Lower lobe of right lung (tissue), 2 donors: ENCODE measurements at places on chromosomes 4 and X. TPM values are rescaled to one million over a fixed set of nuclear protein-coding genes. Genes with fewer than 3 reads are reported as not detected.

Gene CRMP1
- total RNA-seq, result 6.2 TPM

Gene WAS
- total RNA-seq, result 40.3 TPM

Gene HTN3
- not detected for total RNA-seq

Gene KCTD8
- not detected for total RNA-seq

Gene PPEF2
- total RNA-seq, result not detected

Gene PSAPL1
- not detected for total RNA-seq

Gene FHDC1
- total RNA-seq, result 21.9 TPM

Gene SMIM43
- 0.18 TPM for total RNA-seq

DNA sequence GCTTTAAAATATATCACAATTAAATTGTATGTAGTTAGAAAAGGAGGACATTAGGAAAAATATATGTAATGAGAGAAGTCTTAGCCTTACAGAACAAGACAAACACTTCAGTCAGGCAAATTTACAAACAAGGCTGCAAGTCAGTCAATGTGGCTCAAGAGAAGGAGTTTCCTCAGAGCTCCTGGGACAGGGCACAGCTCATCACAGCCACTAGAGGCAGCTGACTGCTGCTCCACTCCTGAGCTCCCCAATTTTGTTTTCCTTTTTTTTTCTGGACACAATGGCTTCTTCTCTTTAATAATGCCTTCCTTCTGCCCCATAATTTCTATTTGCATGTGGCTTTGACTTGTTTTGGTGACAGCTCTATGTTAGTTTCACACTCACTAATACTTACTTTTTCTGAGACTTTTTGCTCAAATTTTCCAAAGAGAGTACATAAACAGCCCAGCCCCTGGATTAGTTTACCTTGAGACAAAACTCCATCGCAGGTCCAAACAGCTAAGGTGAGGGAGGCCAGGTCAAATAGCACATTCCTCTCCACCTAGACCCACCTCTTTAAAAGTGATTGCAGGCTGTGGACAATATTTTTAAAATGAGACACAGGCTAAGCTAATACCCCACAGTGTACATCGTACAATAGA is 850.4 kb upstream of the FRG1 start:
- DNase-seq, result no peak

- DNase-seq, result no peak
Observed at GRCh38 chrX:103531002-103531401, 11.7 kb upstream of the RAB40A start.

GRCh38 chrX:54785901-54786300 is 12.2 kb downstream of the ITIH6 start:
- no peak for DNase-seq

DNA sequence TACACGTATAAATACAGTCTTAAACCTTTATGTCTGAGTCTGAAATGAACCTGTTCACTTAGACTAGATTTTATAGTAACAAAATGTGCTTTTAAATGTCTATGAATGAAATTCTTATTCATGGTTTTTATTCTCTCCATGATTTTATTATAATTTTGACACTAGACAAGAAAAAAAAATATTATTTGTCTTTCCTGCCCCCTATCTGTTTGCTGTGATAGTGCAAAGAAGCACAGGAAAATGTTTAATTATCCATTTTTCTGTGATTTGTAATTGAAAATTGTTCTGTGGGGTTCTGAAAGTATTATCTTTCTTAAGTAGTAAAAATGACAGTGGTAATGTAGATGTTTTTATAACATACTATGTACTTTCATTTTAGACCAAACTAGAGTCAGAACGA is 52.0 kb downstream of the INTS6L start:
- DNase-seq, result no peak

GRCh38 chrX:118548841-118549240 is 53.2 kb downstream of the DOCK11 start:
- no peak for DNase-seq

DNA sequence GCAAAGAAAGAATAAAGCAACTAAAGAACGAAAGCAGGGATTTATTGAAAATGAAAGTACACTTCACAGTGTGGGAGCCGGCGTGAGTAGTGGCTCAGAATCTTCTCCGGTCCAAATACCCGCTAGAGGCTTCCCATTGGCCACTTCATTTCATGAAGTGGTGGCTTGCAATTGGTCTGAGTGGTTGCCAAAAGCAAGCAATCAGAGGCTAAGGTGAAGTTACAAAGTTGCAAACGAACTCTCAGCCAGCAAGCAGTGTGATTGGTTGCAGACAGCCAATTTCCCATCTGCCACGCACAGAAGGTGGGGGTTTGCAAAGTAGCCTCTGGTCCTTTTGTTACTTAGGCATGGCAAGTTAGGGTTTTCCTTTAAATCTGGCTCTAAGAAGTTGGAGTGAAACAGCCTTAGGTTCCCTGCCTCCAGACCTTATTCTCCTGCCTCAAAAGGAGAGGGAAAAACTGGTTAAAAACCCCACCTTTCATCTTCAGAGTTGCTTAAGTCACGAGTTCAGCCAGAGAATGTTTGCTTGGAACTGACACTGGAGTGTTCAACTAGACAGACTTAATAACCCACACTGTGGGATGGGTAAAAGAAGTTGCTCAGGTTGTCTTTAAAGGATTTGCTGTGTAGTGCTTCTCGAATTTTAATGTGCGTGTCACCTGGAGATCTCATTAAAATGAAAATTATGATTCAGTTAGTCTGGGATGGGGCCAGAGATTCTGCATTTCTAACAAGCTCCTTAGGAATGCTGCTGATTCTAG is 6.9 kb upstream of the CLOCK start:
- no peak for DNase-seq

- no peak for DNase-seq
Observed at GRCh38 chr4:76562161-76562560, 127.1 kb downstream of the SHROOM3 start.

DNA sequence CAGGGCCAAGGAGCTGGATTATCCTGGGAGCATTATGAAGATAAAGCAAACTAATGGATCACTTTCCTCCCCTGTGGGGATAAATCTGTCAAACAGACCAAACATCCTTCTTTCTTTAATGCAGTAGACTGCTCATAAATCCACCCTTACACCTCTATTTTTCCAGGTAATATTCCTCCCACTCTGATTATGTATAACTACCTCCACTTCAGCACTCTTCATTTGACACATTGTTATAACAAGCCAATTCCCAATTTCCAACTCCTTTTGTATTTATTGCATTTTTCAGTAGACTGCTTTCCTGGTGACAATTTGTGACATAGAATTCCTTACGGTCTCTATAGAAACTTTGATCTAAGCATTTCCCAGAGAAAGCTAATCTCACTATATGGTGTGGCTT is 115.0 kb upstream of the PRKG2 start:
- no peak for DNase-seq

DNA sequence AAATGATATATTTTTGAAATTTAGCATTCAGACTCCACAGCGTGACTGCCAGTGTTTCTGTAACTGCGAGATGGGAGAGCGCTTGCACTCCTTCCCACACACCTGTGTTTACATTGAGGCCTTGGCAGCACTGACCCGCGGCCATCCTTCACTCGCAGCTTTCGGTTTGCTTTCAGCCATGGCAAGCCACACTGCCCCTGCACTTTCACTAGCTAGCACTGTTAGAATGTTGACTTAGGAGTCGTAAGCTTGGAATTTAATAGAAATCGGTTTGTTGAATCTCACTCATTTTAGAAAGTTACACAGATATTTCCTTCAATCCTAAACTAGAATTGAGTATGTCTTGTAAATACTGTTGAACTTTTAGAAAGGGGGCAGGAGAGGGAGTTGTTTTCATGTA is 136.2 kb downstream of the CFAP299 start:
- peak; percentile 63 for DNase-seq

DNA sequence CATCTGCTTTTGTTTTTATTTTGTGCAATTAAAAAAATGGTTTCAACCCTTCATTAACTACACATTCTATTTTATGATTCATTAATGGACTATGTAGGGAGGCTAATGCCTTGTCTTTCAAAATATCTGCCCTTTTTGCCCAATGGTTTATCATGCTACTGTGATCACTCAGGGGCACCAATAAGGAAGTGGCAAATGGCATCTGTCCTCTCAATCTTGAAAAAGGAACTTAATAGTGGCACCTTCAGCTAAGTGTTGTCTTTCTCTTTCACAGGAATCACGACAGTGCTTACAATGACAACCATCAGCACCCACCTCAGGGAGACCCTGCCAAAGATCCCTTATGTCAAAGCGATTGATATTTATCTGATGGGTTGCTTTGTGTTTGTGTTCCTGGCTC is 57.1 kb downstream of the COMMD8 start:
- DNase-seq, result no peak

DNA sequence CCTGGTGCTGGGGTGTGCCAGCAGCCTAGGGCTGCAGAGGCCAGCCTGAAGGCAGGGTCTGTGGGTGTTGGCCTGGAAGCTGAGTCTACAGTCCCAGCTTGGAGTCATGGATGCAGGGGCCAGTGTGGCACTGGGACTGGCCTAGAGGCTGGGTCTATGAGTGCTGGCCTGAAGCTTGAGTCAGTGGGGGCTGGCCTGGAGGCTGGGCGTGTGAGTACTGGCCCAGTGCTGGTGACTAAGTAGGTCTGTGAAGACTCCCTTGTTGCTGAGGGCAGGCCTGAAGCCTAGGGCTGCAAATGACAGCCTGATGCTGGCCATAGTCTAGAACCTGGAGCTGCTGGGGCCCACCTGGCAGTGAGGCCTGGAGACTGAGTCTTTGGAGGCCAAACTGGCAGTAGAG is 31.3 kb upstream of the ALG13 start:
- no peak for DNase-seq

DNA sequence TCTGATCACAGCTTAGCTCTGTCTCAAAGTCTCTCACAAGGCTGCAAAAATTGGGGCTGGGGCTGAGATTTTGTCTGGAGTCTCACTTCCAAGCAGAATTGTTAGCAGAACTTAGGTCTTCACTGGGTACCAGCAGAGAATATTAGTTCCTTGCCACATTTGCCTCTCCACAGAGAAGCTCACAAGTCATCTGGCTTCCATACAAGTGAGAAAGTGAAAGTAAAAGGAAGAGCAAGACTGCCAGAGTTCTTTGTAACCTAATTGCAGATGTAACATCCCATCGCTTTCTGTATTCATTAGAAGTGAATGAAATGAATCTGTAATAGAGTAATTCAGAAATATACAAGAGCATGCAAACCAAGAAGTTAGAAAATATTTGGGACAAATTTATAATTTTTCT is 624.1 kb upstream of the GNPDA2 start:
- DNase-seq, result no peak

DNA sequence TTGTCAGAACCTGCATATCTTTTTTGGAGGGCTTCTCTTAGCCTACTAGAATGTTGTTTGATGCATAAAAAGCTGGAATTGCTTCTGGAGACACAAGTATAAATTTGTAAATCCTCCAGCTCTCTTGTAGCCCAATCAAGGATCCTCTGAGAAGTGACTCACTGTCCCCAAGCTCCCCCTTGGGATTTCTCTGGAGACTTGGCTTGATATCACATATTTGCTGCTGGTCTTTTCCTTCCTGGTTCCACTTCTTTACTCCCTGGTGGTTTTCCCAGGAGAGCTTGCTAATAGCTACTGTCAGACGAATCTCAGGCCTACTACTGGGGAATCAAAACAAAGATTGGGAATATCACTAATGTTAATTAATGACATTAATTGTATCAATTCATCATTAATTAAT is 173.1 kb downstream of the STK32B start:
- DNase-seq, result no peak

DNA sequence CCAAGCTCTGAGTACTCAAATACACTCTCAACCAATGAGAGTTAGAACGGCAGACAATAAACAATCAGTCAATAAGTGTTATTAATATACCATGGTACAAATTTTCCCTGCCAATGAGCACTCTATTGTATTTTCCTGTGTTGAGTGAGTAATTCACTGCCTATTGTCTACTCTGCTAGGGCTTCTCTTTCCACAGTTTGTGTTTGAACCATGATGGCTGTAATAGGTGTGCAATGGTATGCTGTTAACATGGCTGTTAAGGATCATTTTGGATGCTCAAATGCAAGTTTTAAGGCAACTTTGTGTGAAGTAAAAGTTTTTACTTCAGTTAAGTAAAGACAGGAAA is 41.2 kb downstream of the RPS6KA3 start:
- no peak for DNase-seq

DNA sequence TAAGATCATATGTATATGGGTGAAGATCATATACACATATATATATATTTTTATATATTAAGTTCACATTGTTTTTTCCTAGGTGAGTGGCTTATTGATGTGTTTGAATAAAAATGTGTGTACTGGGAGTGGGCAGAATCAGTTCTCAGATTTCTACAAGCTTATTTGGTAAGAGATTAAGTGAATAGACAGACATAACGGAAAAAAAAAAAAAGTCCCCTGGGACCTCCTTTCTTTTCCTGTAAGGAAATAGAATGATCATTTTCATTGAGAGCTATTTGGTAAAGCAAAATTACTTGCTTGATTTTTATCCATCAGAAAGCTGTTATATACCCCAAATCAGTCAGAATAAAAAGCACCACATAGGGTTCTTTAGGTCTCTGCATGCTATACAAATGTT is 597.7 kb downstream of the PCDH18 start:
- no peak for DNase-seq

DNA sequence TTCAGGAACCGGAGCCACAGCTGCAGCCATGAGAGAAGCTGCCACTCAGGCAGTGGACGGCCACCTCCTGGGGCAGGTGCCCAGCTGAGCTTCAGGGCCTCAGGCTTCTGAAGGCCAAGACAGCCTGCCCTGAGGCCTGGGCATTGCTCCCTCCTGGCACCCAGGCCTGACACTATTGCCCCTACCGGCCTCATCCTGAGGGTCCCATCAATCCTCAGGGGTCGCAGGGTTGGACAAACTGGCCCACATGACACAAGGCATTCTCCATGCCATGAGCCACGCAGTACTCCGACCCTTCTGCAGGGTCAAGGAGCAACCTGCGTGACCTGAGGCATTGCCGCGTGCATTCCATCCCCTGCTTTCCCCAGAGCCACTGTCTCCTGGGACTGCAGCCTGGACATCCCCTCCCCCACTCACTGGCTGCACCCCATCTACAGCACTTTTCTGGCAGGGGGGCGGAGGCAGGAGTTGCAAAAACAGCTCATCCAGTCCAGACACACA is 3.0 kb upstream of the ZFP92 start:
- no peak for DNase-seq

- DNase-seq, result no peak
Observed at GRCh38 chr4:954211-955020, 19.0 kb downstream of the DGKQ start.

- DNase-seq, result no peak
Observed at GRCh38 chr4:147118528-147118927, 172.9 kb upstream of the TTC29 start.

- no peak for DNase-seq
Observed at GRCh38 chrX:141759238-141759637, 60.7 kb upstream of the SPANXD start.

DNA sequence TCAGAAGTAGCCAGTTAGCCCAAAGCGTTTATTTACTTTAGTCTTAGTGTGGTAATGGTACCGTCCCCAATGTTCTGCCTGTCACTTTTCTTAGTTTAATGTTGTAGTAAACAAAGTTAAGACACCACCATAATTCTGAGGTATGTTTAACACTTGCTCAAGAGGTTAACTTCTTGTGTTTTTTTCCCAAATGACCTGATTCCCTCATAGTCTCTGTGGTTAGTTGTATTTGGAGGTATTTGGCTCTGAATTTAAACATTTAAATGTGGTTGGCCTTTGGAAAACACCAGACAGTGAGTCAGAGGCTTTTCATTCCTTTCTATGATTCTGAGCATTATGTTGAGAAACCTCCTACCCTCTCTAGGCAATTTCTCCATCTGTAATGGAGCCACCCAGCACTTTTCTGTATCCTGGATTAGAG is 47.9 kb downstream of the CXCL1 start:
- DNase-seq, result no peak

- DNase-seq, result no peak
Observed at GRCh38 chr4:98006060-98006459, 137.2 kb downstream of the STPG2 start.

GRCh38 chrX:39813631-39814277 is 284.0 kb downstream of the BCOR start:
- DNase-seq, result no peak
